ENCODE measurements at places on chromosomes 12 and 14. TPM values are rescaled to one million over a fixed set of nuclear protein-coding genes. Genes with fewer than 3 reads are reported as not detected.

The MANSC4 gene
- not detected for total RNA-seq

The ZDHHC22 gene
- not detected for total RNA-seq

The CLBA1 gene
- 1.2 TPM for total RNA-seq

The HOXC6 gene
- total RNA-seq: not detected

The SMOC1 gene
- total RNA-seq: not detected

The LHX5 gene
- total RNA-seq: not detected

The AKAP3 gene
- total RNA-seq: 3.1 TPM

The GCN1 gene
- total RNA-seq: 121 TPM

The MSI1 gene
- 2.7 TPM for total RNA-seq

The CNTN1 gene
- not detected for total RNA-seq

The CCDC88C gene
- total RNA-seq: 73.0 TPM

The TSHR gene
- not detected for total RNA-seq

Measured in activated CD4-positive, alpha-beta memory T cell treated with anti-CD3 and anti-CD28 coated beads for 36 hours (primary cell).